ENCODE measurements at places on chromosomes 7 and 10.
A peak's percentile ranks its signal among the peaks of the same experiment; 100 is the strongest.

- DNase-seq = peak; percentile 90
Observed at GRCh38 chr10:122879339-122880273, at the start of gene FAM24B. Gene FAM24B, minus strand, starts transcription at chr10:122879581. Its CDS starts 29,066 bp downstream, at chr10:122850515.

DNA sequence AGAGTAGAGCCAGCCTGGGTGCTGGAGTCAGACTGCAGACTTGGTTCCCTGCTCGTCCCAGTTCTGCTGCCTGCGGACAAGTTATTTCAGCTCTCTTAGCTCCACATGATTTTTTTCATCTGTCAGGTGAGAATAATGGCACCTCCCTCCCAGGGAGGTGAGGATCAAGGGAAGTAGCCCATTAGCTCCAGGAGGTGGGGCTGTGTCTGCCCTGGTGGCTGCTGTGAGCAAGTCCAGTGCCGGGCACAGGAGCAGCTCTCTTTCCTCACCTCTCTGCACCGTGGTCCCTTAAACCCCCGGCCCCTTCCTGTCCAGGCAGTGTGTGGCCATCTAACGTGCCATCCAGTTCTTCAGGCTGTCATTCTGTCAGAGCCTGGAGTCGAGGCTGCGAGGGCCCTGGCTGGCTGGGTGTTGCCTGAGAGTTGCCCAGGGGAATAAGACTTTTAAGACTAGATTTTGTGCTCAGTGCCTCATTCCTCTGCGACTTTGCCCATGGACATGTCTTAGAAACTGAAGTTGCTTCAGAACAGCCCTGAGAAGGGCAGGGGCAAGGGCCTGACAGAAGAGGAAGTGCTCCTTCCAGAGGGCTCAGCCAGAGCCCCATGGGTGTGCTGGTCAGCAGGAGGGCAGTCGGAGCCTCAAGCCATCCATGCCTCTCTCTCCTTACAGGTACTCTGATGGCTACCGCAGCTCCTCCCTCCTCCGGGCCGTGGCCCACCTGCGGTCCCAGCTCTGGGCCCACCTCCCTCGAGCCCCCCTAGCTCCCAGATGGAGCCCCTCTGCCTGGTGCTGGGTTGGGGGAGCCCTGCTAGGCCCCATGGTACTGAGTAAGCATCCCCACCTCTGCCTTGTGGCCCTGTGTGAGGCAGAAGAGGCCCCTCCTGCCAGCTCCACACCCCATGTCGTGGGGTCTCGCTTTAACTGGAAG, 5.0 kb downstream of the ABCB8 start:
- no peak for DNase-seq

GRCh38 chr10:11610166-11610825, 1.2 kb downstream of the USP6NL start:
- DNase-seq = no peak

DNA sequence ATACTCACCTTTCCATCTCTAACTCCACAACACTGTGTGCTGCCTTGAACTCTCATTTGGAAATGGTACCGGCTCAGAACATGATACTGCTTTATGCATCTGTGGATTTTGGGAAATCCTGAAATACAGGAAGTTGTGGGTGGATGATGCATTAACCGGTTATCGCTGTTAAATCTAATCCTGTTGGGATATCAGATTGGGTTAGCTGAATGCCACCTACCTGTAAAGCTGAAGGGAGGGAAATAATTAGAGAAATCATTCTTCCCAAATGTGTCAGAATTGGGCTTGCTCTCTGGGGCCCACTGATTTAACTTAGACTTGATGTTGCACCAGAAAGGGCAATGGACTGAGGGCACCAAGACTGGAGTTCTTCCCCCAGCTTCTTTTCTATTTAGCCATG, 54.0 kb downstream of the CH25H start:
- no peak for DNase-seq

DNA sequence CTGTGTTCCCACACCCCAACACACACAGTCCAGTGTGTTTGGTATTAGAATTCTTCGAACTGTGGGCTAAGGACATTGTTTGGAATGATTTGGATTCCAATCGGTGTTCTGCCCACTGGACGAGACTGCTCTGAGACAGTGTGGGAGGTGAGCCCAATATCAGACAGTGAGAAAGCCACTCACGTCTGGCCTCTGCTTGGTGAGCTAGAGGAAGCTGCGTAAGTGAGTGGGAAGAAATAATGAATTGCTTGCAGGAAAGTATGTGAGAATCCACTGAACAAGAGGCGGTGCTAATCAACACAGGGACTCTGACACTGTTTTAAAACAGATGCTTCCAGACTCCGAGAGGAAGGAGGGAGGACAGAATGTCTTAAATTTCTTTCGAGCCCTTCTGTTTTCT, 675.0 kb upstream of the ANKRD30A start:
- no peak for DNase-seq

DNA sequence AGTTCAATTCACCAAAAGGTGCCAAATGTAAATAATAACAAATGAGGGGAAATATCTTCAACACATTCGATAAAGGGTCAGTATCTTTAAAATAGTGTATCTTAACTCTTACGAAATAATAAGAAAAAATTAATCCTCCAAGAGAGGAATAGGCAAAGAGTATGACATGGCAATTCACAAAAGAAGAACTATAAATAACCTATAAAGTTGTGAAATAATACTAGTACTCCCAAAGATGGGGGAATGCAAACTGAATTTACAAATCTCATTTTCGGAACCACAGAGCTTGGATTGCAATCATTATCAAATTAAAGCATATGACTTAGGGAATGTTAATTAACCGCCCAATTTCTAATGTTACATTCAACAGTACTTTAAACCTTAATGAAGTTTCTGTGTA, 78.2 kb upstream of the TARP start:
- DNase-seq = no peak

GRCh38 chr7:37052705-37053104, 328.4 kb upstream of the AOAH start:
- no peak for DNase-seq

DNA sequence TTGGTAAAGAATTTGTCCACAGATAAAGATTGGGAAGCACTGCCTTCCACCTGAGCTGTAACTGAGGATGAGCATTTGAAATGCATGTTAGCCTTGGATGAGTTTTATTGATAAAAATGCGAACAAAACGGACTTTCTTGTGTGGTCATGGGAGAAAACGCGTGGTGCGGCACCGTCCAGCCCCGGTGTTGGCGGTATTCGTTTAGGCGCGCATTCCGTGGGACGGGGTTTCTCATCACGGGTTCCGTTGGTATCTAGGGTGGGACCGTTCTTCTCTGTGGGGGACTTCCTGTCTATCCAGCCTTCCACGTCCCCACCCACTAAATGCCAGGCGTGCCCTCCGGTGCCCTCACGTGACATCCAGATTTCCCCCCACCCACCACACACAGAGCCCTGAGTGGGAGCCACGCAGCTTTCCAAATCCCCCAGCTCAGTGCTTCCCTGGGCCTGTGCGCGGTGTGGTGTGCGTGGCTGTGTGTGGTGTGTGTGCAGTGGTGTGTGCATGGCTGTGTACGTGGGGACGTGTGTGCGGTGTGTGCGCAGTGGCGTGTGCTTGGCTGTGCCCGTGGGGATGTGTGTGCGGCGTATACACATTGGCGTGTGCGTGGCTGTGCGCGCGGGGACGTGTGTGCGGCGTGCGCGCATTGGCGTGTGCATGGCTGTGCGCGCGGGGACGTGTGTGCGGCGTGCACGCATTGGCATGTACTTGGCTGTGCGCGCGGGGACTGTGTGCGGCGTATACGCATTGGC, 18.1 kb downstream of the IQCE start:
- DNase-seq = no peak

GRCh38 chr10:110474826-110475225, 22.9 kb upstream of the DUSP5 start:
- DNase-seq = no peak

GRCh38 chr10:70858759-70859158, 29.6 kb downstream of the PCBD1 start:
- no peak for DNase-seq

DNA sequence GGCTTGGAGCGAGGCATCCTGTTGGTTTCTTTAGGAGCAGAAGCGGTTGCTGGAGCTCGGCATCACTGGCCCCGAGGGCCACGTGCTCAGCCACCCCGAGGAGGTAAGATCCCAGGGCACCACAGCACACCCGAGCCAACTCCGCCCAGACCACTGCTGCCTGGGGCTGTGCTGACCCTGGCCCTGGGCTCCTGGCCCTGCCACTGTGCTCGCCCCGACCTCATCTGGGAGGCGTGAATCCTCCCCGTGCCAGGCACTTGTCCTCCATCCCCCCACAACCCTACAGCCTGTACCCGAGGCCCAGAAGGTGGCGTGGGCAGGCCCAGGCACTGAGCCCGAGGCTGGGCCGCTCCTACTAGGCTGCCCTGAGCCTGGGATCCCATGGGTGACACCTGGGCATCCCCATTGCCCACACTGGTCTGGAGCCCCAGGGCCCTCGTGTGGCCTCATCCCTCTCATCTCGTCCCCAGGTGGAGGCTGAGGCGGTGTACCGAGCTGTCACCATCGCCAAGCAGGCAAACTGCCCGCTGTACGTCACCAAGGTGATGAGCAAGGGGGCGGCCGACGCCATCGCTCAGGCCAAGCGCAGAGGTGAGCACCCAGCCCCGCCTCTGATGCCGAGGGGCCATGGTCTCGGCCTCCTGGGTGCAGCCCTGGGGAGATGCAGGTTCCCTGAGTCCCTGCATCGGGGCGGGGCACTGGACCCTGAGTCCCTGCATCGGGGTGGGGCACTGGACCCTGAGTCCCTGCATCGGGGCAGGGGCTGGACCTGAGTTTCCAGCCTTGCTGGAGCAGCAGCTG, 11.8 kb downstream of the DPYSL4 start:
- DNase-seq = no peak

DNA sequence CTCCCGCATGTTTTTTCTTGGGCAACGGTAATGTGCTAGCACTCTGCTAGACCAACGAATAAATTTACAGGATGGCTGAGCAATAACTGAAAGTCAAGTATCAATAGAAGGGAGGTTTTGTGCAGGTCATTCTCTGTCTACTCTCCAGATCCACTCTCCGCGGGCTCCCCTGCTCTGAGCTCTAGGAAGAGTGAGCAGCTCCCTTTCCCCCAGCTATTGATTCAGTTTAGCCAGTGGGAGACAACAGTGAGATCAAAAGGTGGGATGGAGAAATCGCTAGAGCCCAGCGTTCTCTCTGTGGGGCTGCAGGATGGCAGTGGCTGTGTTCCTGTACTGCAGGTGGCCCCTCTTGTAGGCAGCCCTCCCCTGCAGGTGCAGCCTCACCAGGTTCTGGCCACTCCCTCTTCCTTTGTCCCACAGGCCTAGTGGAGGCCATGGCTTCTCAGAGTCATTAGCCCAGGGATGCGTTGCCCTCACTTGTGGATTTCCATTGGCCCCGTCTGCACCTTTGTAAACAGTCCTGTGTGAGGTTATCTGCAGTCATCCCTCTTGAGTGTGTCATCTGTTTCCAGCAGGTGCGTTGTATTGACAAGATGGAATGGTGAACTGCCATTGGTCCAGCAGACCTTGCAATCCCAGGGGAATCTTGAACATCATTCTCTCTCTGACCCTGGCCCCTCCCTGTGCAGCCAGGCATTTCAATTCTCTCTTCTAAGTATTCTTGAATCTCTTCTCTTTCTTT, 11.1 kb downstream of the MSRB2 start:
- no peak for DNase-seq

- no peak for DNase-seq
Observed at GRCh38 chr10:31099094-31099493, 67.4 kb upstream of the ZNF438 start.

GRCh38 chr10:77318739-77319138, 318.9 kb downstream of the KCNMA1 start:
- DNase-seq = no peak

DNA sequence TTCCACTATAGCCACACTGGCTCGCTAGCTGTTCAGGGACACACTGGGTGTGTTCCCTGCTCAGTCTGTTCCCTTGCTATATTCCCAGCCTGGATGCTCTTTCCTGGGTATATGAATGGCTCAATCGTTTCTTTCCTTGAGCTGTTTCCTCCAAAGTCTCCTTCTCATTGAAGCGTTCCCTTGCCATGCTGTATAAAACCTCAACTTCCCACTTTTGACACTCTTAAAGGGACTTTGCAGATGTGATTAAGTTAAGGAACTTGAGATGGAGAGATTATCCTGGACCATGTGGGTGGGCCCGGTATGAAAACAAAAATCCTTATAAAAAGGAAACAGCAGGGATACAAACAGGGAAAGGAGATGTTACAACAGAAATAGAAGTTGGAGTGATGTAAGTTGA, 973.1 kb downstream of the LRMDA start:
- no peak for DNase-seq

DNA sequence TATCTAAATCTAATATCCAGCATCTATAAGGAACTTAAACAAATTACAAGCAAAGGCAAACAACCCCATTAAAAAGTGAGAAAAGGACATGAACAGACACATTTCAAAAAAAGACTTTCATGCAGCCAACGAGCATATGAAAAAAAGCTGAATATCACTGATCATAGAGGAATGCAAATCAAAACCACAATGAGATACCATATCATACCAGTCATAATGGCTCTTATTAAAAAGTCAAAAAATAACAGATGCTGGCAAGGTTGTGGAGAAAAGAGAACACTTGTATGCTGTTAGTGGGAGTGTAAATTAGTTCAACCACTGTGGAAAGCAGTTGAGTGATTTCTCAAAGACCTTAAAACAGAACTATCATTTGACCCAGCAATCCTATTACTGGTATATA, 334.4 kb upstream of the CACNA2D1 start:
- no peak for DNase-seq

DNA sequence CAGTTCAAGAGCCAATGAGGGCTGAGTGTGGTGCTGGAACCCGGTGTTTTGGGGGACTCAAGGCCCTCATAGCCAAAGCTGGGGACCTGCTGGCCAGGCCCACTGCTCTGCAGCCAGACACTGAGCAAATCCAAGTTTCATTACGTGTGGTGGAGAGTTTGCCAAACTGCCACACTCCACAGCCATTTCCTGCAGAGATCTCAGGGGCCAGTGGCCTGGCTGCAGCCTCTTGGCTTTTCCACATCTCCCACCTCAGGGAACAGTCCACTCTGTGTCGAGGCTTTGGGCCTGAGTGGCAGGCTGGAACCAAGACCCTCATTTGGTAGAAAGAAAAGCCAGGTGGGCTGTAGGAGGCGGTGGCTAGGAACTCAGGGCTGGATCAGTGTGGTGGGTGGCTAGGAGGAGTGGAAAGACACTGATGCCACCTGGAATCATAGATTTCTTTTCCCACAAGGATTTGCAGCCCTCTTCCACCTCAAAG, 3.2 kb downstream of the HOXA11 start:
- DNase-seq = no peak
